ENCODE measurements at places on chromosomes 16 and 17. TPM values are rescaled to one million over a fixed set of nuclear protein-coding genes. Genes with fewer than 3 reads are reported as not detected.
A peak's percentile ranks its signal among the peaks of the same experiment; 100 is the strongest.

DNA sequence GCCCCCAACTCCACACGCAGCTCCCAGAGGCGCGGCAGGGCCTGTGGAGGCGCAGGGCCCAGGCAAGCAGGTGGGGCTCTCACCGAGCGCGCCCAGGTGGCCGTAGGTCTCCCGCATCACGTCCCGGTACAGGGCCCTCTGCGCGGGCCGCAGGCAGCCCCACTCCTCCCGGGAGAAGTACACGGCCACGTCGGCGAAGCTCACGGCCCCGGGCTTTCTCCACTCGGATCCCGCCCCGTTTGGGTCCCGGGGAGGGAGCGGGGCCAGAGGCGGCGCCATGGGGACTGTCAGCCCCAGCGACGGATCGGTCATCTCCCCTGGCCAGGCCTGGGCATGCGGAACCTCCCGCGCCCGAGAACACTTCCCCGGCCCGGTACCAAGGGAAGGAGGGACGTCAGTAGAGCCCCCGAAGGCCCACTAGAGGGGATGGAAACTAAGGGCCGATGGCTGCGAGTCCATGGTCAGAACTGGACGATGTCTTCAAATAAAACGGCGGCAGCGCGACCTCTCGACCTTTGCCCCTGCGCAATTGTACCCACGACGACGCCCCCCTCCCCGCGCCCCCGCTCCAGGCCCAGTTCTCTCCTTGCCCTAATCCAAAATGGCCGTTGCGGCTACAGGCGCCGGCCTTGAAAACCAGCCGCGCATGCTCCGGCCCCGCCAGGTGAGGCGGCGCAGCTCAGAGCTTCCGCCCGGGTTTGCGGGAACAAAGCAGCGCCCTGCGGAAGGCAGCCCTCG, at the start of gene ZNF747:
TSS of gene ZNF747 (minus strand) at position 491 of the 738 bp plus-strand sequence. CDS start at position 312, 179 bp downstream.
- peak; percentile 61 for DNase-seq

ZFPM1 gene
- 8.0 TPM for total RNA-seq

DNA sequence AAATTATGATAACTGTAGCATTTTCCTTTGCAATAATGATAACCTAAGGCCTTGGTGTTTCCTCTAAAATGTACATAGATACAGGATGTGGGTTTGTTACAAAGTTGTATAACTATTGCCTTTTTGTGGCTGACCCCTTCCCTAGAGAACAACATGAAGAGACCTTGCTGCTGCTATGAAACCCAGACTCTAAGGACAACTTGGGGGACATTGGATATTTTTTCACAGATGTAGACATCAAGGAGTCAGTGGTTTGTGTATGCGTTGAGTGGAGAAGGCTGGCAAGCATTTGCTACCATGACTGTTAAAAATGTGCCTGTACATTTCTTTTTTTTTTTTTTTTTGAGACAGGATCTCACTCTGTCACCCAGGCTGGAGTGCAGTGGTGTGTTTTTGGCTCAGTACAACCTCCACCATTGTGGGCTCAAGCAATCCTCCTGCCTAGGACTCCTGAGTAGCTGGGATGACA, 12.3 kb downstream of the HMOX2 start:
- DNase-seq, result no peak

DNA sequence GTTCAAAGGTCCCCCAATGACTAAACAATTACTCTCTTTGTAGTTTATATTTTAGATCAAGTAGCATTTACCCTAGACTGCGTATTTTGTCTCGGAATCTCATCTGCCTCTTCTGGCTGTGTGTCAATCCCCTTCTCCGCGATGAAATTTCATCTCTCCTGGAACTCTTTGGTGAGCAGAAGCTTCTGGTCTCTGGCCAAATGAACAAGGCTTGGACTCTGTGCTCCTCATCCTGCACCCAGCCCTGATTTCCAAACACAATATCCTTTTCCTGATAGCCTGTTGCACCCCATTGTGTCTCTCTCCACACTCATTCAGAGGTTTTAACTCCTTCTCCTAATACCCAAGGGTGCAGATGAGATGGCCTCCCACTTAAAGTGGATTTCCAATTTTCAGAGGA, 609.4 kb upstream of the CDH5 start:
- DNase-seq, result no peak

DNA sequence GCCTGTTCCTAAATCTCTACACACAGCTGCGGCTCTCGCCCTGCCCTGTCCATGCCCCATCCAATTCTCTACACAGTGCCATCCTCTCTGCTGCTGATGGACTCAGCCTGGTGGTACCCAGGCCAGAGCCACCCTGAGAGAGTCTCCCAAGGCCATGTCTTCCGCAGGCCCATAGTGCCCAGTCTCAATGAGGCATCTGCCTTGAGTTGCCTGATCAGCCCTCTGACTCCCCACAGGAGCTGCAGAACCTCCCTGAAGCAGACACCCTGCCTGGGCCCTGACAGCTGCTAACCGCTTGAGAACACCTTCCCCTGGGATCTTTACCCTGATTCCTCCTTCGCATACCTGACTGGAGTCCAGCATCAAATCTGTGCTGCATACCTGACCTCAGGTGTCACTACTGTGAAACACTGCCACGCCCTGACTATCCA, 13.3 kb downstream of the TSPOAP1 start:
- DNase-seq, result no peak

GRCh38 chr16:77868052-77868451, 79.7 kb downstream of the VAT1L start:
- no peak for DNase-seq

Data from astrocyte (in vitro differentiated cells and primary cell).